NCI-H510A treated with DMSO at 0.1 percent for 48 hours (cell line): ENCODE measurements at places on chromosomes 12 and 14.

GRCh38 chr12:101884174-101884573 lies 6.8 kb downstream of the DRAM1 start:
- no peak for DNase-seq

GRCh38 chr12:51836827-51837173 lies 11.7 kb downstream of the FIGNL2 start:
- no peak for DNase-seq

DNA sequence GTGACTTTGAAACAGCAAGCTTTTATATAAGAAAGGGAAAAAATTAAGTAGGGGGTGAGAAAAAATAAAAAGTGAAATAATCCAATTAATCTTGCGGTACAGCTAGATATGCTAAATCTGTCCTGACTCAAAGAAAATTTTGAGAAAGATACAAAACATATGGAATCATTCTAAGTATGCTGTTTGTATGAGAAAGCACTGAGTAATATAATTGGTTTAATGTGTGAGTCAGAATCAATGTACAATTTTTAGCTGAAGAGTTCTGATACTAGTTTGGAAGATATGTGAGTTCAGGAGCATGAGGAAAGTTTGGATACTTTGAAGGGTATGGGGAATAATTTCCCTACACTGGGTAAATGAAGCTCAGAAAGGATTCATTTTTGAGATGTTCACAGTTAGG lies 190.9 kb upstream of the RASSF8 start:
- DNase-seq = no peak

DNA sequence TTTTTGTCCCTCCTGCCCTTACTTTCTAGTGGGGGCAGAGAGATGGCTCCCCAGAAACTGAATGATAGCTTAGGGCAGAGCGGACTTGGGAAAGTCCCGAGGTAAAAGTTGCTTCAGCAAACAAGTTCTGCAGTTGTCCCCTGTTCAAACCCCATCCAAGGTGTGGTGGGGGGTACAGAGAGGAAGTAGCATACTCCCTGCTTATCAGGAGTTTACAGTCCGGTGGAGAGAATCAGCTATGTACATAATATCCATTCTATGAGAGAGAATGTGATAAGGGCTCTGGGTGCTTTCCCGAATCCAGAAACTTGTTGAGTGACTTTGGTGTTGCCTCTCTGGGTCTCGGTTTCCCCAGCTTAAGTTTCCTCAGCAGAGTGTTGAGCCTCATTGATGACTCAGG lies 40.4 kb upstream of the VRK1 start:
- no peak for DNase-seq

GRCh38 chr12:57621497-57622292 lies 10.5 kb downstream of the ARHGEF25 start:
- DNase-seq = peak; percentile 45

- DNase-seq = no peak
Observed at GRCh38 chr12:19689226-19689625, 249.9 kb downstream of the AEBP2 start.

DNA sequence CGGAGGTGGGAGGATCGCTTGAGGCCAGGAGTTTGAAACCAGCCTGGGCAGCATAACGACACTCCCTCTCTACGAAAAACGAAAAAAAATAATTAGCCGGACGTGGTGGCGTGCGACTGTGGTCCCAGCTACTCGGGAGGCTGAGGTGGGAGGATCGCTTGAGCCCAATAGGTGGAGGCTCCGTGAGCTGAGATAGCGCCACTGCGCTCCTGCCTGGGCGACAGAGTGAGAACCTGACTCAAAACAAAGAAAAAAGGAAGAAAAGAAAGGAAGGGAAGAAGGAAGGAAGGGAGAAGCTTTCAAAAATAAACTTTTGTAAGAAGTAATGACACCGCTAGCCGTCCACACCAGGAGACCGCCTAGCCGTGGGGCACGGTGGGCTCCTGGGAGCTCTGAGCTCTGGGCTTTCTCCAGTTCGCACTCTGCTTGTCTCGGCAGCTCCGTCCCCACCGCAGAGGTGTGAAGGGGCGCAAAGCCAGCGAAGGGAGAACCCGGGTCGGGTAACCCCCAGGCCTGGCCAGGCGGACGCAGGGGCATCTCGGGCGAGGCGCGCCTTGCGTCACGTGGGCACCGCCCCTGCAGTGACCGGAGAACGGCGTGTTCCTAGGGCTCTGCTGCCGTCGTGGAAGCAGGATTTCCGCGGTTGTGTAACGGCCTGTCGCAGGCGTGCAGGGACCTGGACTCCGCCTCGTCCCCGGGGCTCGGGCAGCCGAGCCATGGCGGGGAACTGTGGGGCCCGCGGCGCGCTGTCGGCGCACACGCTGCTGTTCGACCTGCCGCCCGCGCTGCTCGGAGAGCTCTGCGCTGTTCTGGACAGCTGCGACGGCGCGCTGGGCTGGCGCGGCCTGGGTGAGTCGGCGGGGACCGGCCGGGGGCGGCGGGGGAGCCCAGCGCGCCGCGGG lies at the start of gene IRAK3:
IRAK3 (plus strand) TSS at position 631 of the 902 bp plus-strand sequence; CDS start at position 717, 86 bp downstream.
- peak; percentile 53 for DNase-seq

DNA sequence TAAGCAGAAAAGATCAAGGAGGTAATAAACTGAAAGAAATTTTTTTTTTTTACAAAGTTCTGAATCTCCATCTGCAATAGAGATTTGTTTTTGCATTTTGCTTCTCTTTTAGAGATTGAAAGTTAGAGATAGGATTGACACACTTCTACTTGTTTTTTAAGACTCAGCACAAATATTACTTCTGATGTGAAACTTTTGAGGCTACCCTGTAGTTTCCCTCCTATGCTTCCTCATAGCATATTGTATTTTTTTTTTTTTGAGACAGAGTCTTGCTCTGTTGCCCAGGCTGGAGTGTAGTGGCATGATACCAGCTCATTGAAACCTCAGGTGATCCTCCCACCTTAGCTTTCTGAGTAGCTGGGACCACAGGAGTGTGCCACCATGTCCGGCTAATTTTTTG lies 32.1 kb upstream of the SGPP1 start:
- no peak for DNase-seq

- no peak for DNase-seq
Observed at GRCh38 chr12:16154990-16155389, 122.5 kb downstream of the SLC15A5 start.

DNA sequence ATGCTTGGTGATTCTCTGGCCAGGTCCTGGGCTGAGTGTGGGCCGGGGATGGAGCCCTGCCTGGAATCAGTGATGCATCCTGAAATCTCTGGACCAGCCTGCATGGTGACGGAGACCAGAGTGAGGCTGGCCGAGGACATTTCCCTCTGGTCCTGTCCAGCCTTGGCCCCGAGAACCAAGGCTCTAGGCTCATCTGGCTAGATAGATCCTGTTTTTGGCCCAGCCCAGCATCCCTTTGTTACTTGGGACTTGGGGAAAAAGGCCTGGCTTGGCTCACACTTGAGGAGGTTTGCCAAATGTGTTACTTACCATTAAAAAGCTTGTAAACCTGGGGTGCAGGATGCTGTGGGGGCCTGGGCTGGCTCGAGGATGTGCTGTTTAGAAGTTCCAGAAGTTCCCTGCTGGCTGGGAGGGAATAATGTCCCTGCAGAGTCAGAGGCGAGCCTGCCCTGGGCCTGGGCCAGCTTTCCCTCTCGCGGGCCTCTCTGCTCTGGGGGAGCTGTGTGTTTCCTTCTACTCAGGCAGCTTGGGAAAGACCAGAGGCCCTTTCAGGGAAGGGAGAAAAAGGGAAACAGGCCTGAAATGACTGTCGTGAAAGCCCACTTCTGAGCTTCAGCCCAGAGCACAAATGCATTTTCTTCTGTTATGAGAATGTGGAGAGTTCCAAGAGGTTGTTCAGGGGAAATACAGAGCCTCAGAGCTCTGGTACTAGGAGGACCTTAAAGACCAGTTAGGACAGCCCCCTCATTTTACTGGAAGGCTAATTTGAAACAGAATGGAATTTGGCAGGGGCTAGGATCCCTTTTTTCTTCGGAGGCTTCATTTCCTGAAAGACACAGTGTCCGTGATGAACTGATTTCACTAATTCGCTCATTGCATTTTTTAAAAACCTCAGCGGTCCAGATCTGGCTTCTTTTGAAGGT lies 47.2 kb upstream of the CTDSP2 start:
- peak; percentile 31 for DNase-seq

- DNase-seq = peak; percentile 82
Observed at GRCh38 chr14:65411656-65412031, 886 bp upstream of the FUT8 start.

GRCh38 chr12:96400631-96401075 lies 414 bp upstream of the CDK17 start:
- DNase-seq = no peak

DNA sequence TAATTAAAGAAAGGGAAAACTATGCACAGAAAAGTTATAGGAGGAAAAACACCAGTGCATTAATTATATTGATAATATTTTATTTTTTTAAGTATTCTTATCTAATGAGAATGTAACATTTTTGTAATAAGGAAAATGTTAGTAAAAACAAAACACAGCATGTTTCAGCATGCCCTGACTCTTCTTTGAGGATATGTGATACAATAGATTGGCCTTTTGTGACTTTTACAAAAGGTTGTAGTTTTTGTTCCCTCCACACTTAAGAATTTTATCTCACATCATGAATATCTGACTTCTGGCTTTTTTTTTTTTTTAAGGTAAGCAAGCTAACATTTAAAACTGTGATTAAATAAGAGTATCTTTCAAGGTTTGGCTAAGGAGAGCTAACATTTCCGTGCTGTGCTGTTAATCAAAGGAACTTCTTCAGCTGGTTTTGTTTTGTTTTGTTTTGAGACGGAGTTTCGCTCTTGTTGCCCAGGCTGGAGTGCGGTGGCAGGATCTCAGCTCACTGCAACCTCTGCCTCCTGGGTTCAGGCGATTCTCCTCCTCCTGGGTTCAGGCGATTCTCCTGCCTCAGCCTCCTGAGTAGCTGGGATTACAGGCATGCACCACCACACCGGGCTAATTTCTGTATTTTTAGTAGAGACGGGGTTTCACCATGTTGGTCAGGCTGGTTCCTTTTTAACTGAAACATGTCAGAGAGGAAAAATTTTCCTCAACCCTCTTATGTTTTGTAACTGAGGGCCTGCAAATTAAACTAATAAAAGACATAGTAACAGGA lies 30.8 kb upstream of the RESF1 start:
- DNase-seq = no peak

DNA sequence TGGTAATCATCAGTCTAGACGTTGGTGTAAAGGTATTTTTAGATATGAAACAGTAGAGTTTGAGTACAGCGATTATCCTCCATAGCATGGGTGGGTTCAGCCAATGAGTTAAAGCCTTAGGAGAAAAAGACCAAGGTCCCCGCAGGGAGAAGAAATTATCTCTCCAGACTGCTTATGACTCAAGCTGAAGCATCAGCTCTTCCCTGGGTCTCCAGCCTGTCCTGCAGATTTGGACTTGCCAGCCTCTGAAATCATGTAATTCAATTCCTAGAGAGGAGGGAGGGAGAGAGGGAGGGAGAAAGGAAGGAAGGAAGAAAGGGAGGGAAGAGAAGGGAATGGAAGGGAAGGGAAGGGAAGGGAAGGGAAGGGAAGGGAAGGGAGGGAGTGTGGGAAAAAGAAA lies 12.0 kb upstream of the DTX1 start:
- DNase-seq = no peak

DNA sequence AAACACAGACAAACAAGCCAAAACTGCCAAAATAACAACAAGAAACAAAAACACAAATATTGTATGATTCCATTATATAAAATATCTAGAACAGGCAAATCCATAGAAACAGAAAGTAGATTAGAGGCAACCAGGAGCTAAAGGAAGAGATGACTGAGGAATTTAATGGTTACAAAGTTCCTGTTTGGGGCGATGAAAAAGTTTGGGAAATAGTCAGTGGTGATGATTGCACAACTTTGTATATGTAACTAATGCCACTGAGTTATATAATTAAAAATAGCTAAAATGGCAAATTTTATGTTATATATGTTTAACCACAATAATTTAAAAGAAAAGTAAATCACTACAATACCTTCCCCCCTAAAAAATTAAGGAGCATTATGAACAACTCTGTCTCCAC lies 24.5 kb downstream of the GNPTAB start:
- no peak for DNase-seq
